ENCODE measurements at places on chromosomes 4 and X.

GRCh38 chr4:171621646-171622045 lies 191.6 kb upstream of the GALNTL6 start:
- DNase-seq, result no peak

- no peak for DNase-seq
These were observed 53.8 kb upstream of the TBC1D14 start for GRCh38 chr4:6855692-6856297.

GRCh38 chr4:147482281-147482680 lies 1.4 kb downstream of the EDNRA start:
- no peak for DNase-seq

- no peak for DNase-seq
These were observed 257.0 kb upstream of the JADE1 start for GRCh38 chr4:128552586-128552907.

DNA sequence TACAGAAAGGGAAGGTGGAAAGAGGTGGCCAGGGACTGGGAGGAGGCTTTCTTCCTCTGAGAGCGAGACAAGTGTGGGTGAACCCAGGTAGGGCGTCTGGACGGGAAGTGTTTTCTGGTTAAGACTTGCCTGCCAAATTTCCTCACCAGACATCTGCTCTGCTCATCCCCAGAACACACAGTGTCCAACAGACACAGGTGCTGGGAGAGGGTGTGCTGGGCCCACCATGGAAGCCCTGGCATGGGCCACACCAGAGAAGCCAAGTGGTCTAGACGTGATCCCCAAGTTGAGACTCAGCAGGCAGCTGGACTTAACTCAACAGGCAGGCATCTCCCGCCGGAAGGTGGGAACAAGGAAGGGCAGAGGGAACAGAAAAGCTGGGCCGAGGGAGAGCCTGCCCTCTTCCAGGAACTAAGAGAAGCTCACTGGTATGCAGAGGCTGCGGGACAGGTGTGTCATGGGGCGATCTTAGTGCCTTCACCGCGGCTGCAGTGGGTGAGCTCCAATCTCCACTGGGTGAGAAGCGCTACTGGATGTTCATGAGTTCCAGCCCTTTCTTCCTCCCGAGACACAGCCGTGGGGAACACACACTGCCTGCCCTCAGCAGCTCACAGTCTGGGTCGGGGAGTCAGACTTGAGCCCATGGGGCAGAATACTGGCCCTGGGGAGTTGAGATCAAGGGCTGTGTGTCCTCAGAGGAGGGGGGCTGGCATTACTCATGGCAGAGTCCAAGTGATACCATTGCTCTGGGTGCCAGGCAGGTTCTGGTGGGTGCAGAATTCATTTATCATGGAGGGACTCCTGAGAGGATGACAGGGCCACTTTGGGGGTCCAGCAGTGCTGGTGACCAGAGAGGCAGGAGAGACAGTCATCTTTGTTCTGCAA lies 110.2 kb downstream of the CPZ start:
- DNase-seq, result no peak

- DNase-seq, result no peak
These were observed 89.7 kb downstream of the NEXMIF start for GRCh38 chrX:74835566-74835965.
